Uterus (tissue), 4 donors: ENCODE measurements at places on chromosomes 7 and 10. TPM values are rescaled to one million over a fixed set of nuclear protein-coding genes. Genes with fewer than 3 reads are reported as not detected.

GRCh38 chr7:27182861-27183681, 2.0 kb downstream of the HOXA11 start:
- peak; percentile 27 for DNase-seq

- DNase-seq: peak; percentile 40
These were observed 435.8 kb upstream of the MGMT start for GRCh38 chr10:129030996-129031843.

DNA sequence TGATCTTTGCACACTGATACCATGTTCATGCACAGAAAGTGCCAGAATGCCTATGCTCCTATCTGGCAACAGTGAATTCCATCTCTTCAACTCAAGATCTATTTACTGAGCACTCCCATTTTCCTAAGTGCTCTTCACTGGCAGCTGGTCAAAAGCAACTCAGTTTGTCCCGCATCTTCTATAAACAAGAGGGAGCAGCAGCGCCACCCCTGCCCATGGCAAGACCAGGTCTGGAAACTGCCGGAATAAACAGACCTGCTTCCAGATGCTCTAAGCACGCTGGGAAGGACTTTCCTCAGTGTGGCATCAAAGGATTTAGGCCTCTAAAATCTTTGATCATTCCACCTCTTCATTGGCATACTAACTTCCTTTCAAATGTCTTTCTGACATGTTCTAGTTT, 104.4 kb upstream of the MACROH2A2 start:
- DNase-seq: no peak

GRCh38 chr10:120048391-120048790, 155.9 kb downstream of the SEC23IP start:
- no peak for DNase-seq

DNA sequence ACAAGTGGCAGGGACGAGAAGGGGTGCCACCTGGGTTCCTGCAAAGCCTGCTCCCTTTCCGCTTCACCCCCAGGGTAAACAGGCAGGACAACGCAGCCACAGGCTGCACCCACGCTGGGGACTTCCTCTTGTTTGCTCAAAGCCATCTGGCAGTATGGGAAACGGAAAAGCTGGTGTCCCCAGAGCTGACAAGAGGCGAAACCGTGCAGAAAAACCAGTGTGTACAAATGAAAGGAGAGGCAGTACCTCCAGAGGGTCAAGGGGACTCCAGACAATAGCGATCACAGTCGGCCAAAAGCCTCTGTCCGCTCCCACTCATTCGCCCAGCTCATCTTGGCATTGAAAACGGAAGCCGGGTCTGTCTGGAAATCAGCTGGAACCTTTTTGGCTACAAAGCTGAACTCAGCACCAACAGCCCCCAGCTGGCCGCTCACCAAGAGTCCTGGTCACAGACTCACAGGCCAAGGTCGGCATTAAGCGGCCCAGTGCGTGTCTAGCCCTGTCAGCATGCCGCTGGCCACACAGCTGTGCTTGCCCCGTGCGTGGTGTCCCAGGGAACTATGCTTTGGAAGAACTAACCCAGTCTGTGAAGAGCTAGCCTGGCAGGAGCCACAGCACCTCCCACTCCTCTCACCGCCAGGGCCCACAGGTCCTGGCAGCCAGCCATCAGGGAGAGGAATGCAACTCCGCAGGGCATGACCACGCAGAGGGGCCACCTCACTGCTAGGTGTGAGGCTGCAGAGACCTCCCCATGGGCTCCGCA, 10.4 kb downstream of the TNS3 start:
- peak; percentile 71 for DNase-seq

DNA sequence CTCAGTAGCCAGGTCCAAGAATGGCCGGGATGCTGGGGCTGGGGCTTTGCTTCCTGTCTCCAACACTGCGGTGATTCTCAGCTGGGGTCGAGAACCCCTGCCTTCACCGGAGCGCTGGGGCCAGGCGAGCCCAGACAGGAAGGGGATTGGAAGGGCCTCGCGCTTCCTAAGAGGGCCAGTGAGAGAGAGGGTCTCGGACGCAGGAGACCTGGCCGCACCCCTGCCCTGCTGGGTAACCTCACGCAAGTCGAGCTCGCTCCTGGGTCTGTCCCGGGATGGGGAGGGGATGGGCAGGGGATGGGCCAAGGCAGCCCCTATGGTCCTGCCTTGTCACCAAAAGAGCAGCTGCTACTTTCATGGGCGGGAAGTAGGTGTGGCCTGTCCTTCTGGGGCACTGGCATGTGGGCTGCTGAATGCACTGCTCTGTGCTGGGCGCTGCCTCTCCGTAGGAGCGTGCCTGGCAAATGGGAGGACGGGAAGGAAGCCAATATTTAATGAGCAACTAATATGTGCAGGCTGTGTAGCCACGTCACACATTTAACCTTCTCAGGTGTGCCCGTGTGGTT, 20.0 kb downstream of the KCNK18 start:
- no peak for DNase-seq

DNA sequence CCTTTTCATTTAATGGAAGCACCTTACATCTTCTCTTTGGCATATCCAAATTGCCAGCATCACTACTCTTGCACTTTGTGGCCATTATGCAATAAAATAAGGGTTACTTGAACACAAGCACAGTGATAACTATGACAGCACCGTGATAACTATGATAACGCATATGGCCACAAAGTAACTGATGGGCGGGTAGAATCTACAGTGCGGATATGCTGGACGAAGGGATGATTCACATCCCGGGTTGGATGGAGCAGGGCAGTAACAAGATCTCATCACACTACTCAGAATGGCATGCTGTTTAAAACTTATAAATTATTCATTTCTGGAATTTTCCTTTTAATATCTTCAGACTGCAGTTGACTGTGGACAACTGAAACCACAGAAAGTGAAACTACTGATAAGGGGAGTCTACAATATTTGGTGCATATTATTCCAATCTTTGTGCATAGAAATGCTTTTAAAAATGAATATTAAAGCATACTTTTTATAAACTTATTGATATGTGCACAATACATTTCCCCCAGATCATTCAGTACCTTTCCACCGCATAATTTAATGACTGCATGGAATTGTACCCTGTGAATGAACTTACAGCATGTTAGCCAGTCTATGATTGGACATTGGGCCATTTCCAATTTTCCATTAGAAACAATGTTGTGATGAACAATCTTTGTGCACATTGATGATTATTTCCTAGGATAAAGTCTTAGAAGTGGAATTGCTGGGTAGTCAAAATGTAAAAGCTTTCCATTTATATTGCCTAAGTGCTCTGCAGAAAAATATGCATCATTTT, 136.4 kb downstream of the WNT2 start:
- no peak for DNase-seq

DNA sequence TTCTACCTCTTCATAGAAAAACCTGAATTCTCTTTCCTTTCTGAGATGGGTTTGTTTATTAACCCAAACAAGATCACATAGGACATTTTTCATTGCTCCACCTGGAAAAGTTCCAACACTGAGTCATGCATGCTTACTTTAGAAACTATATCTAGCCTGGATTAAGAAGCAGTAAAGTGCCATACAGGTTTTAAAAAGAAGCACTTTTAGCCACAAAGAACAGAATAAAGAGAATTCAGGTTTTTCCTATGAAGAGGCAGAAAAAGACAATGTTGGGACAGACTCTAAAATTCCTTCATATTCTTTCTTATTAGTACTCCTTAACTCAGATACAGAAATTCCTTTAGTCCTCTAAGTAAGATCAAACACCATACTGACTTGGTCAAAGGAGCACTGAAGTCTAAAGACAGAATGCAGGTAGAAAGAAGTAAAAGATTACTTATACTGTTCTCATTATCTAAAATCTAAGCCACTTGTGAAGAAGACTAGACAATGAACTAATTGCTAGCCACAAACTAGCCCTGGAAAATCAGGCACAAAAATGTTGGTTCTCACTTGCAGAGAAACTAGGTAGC, 241.3 kb downstream of the ANK3 start:
- no peak for DNase-seq

- no peak for DNase-seq
These were observed 501.6 kb downstream of the GALNT17 start for GRCh38 chr7:71633551-71634008.

DNA sequence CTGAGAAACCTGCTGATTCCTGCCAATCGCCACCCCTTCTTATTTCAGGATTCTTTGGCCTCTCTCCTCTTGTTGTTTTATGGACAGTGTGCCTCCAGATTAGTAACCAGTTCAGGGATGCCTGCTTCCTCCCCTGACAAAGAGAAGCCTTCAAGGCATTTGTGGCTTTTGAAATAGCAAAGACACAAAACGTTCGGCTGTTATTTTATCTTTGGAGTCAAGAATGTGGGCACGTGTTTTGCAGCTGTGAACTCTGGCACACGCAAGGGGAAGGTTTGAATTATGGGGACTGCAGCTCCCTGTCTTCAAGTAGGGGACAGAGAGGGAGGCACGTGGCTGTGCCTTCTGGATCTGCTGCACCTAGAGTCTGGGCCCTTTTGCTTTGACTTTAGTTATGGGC, 157.9 kb upstream of the GRB10 start:
- no peak for DNase-seq

Gene TEX47
- not detected for total RNA-seq

Gene NPY4R
- total RNA-seq: not detected

Gene GIMAP1
- 19.1 TPM for total RNA-seq

Gene PRPS1L1
- total RNA-seq: not detected

Gene CFAP70
- total RNA-seq: 4.3 TPM

Gene ITGB8
- total RNA-seq: 74.8 TPM

Gene SORCS3
- 0.77 TPM for total RNA-seq

Gene MYOF
- total RNA-seq: 109 TPM
